ENCODE measurements at places on chromosomes 7 and 10.
A peak's percentile ranks its signal among the peaks of the same experiment; 100 is the strongest.

- DNase-seq: peak; percentile 5
Measured at GRCh38 chr7:108805808-108806397, 236.2 kb downstream of the DNAJB9 start.

- no peak for DNase-seq
Measured at GRCh38 chr10:127935071-127935561, 28.2 kb downstream of the PTPRE start.

DNA sequence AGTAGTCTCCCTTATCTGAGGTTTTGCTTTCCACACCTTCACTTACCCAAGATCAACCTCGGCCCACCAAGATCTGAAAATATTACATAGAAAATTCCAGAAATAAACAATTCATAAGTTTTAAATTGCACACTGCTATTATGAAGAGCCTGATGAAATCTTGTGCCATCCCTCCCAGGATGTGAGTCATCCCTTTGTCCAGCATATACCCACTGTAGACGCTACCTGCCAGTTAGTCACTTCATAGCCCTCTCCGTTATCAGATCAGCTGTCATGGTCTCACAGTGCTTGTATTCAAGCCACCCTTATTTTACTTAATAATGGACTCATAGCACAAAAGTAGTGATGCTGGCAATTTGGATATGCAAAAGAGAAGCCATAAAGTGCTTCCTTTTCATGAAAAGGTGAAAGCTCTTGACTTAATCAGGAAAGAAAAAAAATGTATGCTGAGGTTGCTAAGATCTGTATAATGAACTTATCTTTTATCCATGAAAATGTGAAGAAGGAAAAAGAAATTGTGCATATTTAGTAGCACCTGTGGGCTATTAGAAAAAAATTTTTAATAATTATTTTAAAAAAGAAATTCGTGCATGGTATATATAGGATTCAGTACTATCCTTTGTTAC is 9.8 kb upstream of the MRPS16 start:
- peak; percentile 29 for DNase-seq

DNA sequence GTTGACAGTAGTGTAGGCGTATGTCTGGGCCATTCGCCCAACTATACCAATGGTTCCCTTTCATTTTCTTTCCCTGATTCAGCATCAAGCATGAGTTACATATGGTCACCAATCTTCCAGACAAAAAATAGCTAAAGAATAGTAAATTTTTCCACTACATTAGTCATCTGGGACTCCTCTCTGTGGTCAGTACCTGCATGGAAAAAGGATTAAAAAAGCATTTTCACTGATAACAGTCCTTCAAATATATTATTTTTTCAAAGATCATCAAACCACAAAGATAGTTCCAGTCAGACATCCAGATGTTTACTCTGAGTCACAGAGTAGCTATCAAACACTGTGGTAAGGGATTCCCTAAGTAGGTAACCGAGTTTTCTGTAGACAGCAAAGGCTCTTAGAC is 302.6 kb upstream of the SEMA3D start:
- DNase-seq: no peak

GRCh38 chr7:2431260-2431867 is 28.0 kb downstream of the CHST12 start:
- peak; percentile 61 for DNase-seq

GRCh38 chr7:105796365-105796764 is 80.0 kb downstream of the ATXN7L1 start:
- DNase-seq: no peak

GRCh38 chr7:155590215-155591018 is 44.1 kb upstream of the CNPY1 start:
- DNase-seq: peak; percentile 99

GRCh38 chr7:12146813-12147212 is 64.3 kb upstream of the TMEM106B start:
- DNase-seq: no peak

GRCh38 chr7:68787566-68787965 is 810.7 kb upstream of the AUTS2 start:
- DNase-seq: no peak

GRCh38 chr7:5467645-5468044 is 44.0 kb upstream of the TNRC18 start:
- DNase-seq: no peak

DNA sequence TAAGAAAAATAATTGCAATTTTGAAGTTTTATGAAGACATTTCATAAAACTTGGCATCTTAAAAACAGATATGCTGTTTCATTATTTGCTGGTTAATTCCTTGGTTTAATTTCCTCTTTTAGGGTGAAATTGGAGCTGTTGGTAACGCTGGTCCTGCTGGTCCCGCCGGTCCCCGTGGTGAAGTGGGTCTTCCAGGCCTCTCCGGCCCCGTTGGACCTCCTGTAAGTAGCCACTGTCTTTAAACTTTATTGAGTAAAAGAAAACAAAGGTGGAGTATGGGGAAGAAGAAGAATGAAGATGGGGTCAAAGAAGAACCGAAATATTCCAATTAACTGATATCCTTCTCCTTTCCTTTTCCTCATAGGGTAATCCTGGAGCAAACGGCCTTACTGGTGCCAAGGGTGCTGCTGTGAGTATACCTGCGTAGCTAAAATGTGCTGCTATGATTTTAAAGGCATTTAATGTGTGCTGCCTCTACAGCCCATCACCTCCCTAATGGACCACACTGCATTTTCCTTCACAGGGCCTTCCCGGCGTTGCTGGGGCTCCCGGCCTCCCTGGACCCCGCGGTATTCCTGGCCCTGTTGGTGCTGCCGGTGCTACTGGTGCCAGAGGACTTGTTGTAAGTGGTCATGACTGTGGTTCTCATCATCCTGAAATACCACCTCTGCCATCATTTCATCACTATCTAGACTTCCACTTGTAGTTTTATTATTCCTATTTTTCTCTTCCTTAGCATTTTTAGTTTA is 14.7 kb downstream of the COL1A2 start:
- no peak for DNase-seq

GRCh38 chr7:129169686-129170440 is 18.6 kb upstream of the SMO start:
- no peak for DNase-seq

GRCh38 chr7:14747701-14748100 is 154.8 kb downstream of the DGKB start:
- DNase-seq: no peak

DNA sequence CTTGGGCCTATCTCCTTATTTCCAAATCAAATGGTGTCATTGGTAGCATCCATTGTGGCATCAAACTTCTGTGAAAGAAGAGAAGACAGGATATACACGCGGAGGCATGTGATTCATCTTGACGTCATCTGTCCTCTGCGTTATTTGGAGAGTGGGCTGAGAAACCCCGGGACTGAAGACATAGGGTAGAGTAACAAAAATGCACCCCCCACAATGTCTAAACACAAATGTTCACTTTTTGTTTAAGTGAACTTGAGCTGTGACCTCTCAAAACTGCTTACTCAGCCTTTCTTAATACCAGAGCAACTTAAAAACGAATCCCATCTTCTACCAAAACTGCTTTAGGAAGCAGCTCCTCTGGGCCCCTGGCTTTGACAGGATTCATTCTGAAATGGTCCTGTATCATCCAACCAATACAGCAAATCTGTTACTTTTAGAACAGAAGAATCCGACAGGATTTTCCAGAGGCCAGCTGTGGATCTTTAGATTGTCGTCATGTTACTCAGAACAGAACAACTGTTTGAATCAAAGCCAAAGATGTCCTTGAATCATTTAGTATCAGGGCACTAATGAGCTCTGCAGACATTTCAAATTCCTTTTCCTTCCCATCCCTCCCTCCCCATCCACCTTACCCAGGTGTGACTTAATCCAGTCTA is 438.1 kb downstream of the SUGCT start:
- DNase-seq: no peak

GRCh38 chr10:51934373-51934772 is 235.0 kb upstream of the CSTF2T start:
- no peak for DNase-seq

GRCh38 chr10:88474884-88475844 is 108.0 kb downstream of the RNLS start:
- no peak for DNase-seq

GRCh38 chr10:60031664-60032063 is 125.3 kb upstream of the CCDC6 start:
- peak; percentile 14 for DNase-seq

- no peak for DNase-seq
Measured at GRCh38 chr10:10256860-10257259, 760.8 kb upstream of the CELF2 start.

DNA sequence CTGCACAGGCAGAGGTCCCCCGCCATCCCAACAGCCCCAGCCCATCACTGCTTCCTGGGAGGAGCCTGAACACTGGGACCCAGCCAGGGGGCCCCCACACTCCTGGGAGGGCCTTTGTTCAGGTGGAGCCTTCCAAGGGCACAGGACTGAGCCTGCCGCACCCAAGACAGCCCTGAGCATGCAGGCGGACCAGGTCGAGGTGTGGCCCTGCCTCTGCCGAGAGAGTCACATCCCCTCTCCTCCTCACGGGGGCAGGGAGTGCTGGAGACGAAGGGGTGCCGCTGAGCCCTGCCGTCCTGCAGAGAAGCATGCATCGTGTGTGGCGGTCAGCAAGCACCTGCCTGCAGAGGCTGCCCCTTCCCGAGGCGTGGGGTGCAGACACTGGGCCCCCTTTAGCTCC is 7.3 kb upstream of the MAFK start:
- DNase-seq: no peak

- DNase-seq: no peak
Measured at GRCh38 chr7:2444476-2444875, 31.7 kb downstream of the GRIFIN start.

- no peak for DNase-seq
Measured at GRCh38 chr10:31999070-31999660, 57.1 kb downstream of the KIF5B start.

- no peak for DNase-seq
Measured at GRCh38 chr7:25625306-25625992, 397.2 kb upstream of the NPVF start.

GRCh38 chr7:157708919-157709295 is 372.1 kb downstream of the DNAJB6 start:
- no peak for DNase-seq

GRCh38 chr10:127892743-127893142 is at the start of gene CLRN3:
CLRN3 (minus strand) TSS chr10:127892941; CDS start chr10:127892784, 157 bp downstream.
- no peak for DNase-seq

- peak; percentile 75 for DNase-seq
Measured at GRCh38 chr10:60236869-60237524, 152.7 kb downstream of the ANK3 start.

- DNase-seq: no peak
Measured at GRCh38 chr10:56633876-56634452, 272.9 kb upstream of the ZWINT start.

GRCh38 chr10:102822222-102822621 is 15.0 kb downstream of the CYP17A1 start:
- no peak for DNase-seq

- DNase-seq: no peak
Measured at GRCh38 chr10:1205450-1206030, 149.4 kb downstream of the WDR37 start.
